ENCODE measurements at places on chromosomes 11 and 22.

DNA sequence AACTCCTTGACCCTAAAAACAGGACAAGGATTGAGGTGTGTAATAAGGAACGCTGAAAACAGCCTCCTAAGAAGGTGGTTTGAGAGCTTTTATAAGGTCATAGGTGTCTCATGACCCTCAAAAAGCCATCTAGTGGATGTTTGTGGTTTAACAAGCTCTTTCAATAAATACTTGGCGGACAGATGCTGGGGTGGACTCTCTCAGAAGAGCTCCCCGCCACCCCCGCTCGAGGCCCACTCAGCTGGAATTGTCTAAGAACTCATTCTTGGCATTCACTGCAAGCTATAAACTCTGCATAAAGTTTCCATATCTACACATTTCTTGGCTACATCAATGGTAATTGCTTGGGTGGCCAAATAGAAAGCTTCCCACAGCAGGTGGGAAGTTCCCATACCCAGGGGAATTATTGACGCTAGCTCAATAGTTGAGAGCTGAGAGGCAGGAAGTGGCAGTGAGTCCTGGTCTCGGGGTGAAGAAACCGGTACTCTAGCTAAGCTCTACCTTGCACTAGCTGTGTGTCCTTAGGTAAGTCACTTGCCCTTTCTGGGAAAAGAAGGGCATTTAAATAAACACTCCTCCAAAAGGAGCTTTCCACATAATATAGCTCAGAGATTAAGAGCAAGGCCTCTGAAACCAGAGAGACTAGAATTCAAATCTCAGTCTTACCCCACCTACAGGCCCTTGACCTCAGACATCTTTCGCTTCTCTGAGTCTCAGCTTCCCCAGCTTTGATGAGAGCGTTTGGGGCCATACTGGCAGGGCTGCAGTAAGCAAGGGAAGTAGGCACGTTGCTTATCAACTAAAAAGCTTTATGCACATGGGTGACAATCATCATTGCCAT is 6.4 kb downstream of the MS4A15 start:
- DNase-seq = no peak

DNA sequence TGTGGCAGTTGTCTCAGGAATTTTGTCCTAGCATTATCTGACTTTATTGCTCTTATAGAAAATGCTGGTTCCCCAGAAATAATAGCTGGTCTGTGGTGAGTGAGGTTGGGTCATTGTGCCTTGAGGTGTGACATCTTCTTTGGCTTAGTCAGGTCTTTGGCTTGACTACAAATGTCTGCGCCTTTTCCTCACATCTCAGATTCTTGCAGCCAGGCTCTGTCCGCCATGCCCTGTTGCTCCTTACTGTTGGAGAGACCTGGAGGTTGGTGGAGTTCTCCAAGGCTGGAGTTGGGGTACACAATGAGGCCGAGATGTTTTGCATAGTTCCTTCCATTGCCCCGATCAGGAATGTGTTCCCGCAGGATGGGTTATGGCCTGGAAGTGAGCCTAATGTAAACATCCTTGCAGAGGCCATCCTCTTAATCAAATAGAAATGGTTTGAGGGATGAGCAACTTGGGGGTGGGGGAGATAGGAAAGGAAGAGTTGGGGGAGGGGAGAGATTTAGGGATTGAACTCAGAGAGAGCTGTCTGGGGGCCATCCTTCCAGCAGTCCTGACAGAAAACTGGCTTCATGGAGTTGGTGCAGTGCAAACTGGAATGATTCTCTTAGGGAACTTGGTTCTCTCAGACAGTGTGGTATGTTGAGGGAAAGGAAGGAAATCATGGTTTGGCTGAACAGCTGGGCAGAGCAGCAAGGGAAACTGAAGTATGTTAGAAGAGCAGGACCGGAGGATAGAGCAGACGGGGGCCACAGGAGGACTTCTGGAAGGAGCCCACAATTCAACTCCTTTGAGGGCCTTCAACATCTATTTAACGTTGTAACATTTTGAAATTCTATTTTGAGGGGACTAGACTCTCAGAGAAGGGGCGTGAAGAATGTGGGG is 49.9 kb downstream of the ZBTB16 start:
- DNase-seq = no peak

GRCh38 chr11:46345881-46346484 is 1.3 kb upstream of the DGKZ start:
- no peak for DNase-seq

- no peak for DNase-seq
Observed at GRCh38 chr22:37654563-37655251, 3.8 kb upstream of the PDXP start.

- DNase-seq = peak; percentile 81
Observed at GRCh38 chr11:120337355-120338106, 1.3 kb downstream of the ARHGEF12 start.

- DNase-seq = no peak
Observed at GRCh38 chr11:41175304-41175972, 284.0 kb downstream of the LRRC4C start.

DNA sequence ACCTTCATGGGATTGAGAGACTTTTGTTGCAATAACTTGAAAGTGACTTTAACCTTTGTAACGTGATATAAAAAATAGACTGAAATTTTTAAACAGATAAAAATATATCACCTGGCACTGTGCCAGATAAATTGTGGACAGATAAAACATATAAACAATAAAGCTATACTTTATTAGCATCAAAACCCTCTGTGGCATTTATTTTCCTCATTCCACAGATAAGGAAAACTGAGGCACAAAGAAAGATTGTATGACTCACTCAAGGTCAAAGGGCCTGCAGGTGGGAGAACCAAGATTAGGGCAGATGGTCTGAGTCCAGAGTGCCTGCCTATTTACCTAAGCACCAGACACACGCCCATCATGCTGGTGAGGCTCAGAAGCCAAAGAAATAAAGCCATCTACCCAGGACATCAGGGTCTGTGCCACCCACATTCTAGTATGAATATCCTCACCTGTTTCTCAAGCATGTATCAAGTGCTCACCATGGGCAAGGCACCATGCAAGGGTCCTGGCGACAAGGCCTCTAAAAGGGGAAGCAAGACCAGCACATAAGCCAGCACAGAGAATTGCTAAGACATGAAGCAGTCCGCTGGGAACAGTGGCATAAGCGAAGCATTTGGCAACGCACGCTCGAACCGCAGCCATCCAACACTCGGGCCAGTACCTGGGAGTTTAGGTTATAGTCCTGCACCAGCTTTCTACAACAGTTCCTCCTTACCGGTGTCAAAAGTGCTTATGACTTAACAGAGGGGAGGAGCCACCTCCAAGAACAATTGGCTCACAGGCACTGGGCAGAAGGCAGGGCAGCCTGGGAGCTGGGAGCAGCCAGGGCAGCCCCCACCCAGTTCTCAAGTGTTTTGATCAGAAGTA is 17.6 kb downstream of the MYH9 start:
- DNase-seq = no peak

GRCh38 chr22:43541462-43542407 is 129.9 kb downstream of the MPPED1 start:
- DNase-seq = no peak

GRCh38 chr11:14672635-14673034 is 29.0 kb downstream of the PDE3B start:
- no peak for DNase-seq

- DNase-seq = no peak
Observed at GRCh38 chr11:126268361-126268707, 361 bp downstream of the SRPRA start.

DNA sequence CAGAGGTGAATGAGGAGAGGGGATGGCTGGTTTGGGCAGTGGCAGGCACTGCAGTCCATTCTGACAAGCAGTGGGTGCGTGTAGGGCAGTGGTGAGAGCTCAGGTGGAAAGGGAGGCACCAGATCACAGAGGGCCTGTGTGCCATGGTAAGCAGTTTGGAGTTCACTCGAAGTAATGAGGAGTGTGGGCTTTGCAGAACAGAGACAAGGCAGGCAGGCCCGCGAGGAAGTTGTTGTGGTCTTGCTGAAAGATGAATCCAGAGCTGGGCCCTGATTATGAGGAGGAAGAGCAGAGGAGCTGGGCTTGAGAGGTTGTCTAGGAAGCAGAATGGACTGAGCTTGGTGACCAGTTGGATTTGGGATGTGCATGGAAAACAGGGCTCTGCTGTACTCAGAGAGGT is 1.6 kb upstream of the DNAJB13 start:
- no peak for DNase-seq

DNA sequence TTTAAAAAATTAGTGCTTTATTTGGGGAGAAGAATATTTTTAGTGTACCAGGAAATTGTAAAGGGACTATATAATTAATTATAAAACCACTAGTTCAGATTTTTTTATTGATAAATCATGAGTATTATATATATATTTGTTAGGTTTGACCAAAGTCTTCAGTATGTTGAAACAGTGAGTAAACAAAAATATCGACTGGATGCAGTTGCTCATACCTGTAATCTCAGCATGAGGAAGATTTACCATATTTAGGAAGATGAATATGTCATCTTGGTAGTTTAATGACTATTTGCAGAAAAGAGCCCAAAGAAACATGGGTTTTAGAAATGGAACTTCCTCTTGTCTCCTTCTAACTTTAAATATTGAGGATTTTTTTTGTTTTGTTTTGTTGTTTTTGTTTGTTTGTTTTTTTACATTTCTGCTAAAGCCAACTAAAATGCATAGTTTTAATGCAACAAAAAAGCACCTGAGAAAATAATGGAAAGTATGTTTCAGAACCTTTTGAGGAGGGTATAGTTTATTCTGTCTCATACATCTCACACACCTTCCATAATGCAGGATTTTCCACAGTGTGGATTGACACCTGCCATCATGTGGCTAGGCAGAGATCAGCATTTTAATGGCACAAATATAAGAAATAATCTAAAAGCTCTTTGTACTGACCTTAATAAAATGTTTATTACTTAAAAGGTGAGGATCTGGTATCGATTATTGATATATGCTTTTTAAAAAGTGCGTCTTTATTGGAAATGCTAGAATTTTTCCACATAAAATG is 114.3 kb downstream of the ARHGAP42 start:
- DNase-seq = no peak

- DNase-seq = no peak
Observed at GRCh38 chr11:22785251-22785650, 44.4 kb downstream of the SVIP start.

- no peak for DNase-seq
Observed at GRCh38 chr11:105407101-105407500, 202.8 kb upstream of the GRIA4 start.

GRCh38 chr11:36822829-36823228 is 224.8 kb upstream of the RAG2 start:
- no peak for DNase-seq

GRCh38 chr22:26677217-26677616 is 19.8 kb downstream of the MIAT start:
- no peak for DNase-seq

GRCh38 chr22:30694640-30695350 is at the start of gene OSBP2:
Gene OSBP2, plus strand, starts transcription at chr22:30694874. Its CDS starts 36 bp downstream, at chr22:30694910.
- peak; percentile 19 for DNase-seq

- no peak for DNase-seq
Observed at GRCh38 chr11:44008698-44009097, 39.1 kb upstream of the ACCSL start.

GRCh38 chr11:3128356-3129180 is 36.5 kb downstream of the OSBPL5 start:
- no peak for DNase-seq

DNA sequence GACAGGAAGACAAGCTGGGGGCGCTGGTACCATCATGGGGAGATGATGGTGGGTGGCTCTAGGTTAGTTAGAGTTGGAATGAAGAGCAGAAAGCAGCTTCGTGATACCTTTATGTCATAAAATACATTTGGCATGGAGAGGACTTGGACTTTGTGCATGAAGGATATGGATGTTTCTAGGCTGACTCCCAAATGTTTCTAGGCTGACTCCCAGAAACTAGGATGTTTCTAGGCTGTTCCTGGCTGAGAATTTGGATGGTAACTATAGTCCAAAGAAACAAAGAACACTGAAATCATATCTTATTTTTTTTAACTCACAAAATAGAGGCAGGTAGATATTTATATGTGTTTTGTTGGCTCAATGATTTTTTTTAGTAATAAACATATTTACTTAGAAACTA is 89.4 kb upstream of the VPREB1 start:
- DNase-seq = no peak

- DNase-seq = no peak
Observed at GRCh38 chr11:5581014-5581413, 337 bp downstream of the OR52B6 start.

- DNase-seq = no peak
Observed at GRCh38 chr11:92384802-92385201, 160.2 kb downstream of the FAT3 start.

DNA sequence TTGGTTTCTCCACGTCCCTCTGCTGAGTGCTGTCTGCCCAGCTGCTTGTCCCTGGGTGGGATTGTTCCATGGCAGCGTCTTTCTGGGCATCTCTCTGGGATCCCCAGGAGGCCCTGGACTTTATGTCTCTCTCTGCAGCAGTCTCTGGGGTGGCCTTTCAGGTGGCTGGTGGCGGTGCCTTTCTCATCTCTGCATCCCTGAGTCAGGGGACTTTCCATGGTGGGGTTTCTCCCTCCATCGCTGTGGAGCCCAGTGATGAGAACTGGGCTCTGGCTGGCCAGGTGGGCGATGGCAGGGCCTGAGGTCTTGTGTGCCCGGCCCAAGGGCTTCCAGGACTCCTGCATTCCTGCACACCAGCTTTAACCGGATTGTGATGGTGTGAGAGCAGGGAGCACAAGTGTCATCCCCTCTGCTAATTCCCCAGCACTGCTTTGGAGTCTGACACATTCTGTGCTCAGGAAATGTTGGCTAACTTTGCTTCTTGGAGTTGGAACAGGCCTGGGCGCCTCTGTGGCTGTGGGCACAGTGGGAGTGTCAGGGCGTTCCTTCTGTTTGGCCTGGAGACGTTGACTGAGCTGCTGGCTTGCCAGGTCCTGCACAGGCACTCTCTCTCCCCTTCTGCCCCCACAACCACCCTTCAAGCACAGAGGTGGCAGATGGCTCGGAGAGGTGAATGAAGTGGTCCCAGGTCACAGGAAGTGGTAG is 27.9 kb downstream of the FAM83F start:
- DNase-seq = peak; percentile 47

DNA sequence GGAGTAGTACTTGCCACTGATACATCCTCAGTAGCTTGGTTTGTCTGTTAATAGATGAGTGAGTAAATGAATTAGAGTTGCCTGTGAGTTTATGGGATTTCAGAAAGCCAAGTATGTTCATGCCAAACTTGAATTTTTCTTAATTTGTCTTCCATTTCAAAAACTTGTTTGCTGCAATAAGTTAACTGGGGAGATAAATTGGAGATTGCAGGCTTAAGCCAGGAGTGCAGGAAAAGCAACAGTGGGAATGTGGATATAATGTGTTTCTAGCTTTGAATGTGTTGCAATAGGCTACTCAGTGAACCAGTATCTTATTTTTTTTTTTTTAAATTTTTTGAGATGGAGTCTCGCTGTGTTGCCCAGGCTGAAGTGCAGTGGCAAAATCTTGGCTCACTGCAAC is 8.2 kb downstream of the OSBP2 start:
- no peak for DNase-seq

GRCh38 chr11:12860827-12861226 is 148.3 kb upstream of the RASSF10 start:
- no peak for DNase-seq

All from RPMI7951 (cell line).